Suppressor macrophage treated with lipopolysaccharide for 1 hour (primary cell): ENCODE measurements at places on chromosomes 6 and 20.

GRCh38 chr6:112155886-112156285, 68.5 kb downstream of the FAM229B start:
- DNase-seq = no peak

DNA sequence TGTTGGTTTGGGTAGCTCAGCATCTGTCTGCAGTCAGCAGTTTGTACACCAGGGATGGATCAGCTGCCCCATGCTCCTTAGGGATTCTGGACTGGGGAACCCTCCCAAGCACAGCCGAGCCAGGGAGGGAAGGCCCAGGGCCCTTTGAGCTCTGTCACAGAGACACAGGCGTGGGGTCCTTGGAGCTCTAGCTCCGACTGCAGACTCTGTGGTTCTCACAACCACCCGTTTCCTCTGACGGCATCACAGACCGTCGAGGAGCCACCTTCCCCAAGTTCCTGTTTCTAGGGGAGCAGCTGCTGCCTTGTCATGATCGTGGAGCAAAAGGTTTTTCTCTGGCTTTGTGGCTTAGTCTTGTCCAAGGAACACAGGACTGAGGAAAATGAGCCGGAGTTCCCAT, at the start of gene SLA2:
TSS of gene SLA2 (minus strand) at position 199 of the 400 bp plus-strand sequence. CDS start 4,861 bp downstream, outside the sequence.
- peak; percentile 73 for DNase-seq

DNA sequence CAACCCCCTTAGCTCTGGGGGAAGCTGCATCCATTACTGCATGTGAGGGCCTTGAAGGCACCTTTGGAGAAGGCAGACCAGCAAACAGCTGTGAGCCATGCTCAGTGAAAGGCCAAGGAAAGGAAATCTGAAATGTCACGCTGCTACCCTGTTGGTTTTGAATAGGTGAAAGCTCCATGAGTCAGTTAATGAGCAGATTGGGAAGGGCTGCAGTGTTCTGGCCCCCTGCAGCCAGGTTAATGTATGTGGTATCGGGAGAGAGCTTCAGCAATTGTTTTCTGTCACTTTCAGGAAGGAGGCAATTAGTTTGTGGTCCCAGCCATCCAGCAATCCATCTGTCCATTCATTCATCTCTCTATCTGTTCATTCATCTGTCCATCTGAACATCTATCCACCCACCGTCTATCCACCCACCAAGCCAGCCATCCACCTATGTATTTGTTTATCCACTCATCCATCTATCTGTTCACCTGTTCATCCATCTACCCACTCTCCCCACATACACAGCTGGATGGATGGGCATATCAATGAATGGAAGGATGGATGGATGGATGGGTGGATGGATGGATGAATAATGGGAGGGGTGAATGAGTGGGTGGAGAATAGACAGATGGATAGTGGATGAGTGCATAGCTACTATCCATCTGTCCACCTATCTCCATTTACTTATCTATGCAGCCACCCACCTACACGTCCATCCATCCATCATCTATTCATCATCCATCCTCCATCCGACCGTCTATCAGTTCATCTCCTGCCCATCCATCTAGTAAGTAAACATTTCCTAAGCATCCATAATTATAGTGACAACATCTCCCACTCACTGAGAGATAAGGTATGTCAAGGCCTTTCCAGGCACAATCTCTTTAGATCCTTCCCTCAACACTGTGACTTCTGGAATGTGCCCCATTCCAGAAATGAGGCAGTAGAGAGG, 16.0 kb downstream of the PCK1 start:
- DNase-seq = no peak

DNA sequence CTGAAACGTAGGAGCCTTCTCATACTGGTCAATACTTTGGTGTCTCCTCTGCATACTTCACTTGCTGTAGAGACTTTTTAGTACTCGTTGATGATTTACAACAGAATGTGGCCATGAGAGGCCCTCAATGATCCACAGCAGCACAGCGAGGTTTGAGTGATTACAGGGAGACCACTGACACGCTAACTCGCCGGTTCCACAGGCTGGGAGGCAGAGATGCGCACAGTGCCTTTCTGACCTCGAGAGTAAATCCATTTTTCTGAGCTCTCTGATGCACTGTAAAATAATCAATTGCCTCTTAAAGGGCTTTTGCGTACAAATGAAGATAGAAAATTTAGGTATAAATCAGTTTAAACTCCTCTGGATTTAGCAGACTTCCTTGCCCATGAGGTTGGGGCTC, 56.2 kb upstream of the TBC1D7 start:
- DNase-seq = no peak

DNA sequence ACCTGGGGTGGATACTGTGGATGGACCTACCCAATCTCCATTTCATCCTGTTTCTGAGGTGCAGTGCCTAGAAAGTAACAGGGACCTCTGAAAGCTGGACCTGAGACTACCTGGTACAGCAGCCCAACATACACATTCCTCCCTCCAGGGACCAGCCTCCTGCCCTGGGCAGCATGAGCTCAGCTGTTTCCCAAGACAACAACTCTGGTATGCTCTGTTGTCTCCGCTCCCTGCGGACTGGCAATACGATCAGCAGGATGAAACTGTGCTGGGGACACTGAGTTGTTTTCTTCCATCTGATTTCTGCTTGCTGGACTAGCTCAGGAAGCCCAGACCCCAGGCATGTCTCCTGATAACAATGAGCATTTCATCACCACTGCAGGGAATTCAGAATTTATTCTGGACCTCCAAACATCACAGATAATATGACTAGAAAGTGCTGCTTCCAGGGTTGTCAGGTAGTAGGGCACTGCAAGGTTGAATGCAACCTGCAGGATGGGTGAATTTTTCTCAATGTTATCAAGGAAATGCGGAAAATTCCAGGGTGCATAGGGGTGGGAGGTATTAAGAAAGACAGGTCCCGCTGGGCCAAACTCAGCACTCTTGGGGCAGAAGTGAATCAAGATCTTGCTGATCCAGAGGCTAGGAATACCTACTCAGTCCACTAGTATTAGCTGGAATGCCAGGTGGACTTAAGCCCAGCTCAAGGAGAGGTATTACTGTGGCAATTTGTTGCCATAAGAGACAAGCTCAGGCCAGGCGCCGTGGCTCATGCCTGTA, 38.9 kb upstream of the SLC4A11 start:
- no peak for DNase-seq

DNA sequence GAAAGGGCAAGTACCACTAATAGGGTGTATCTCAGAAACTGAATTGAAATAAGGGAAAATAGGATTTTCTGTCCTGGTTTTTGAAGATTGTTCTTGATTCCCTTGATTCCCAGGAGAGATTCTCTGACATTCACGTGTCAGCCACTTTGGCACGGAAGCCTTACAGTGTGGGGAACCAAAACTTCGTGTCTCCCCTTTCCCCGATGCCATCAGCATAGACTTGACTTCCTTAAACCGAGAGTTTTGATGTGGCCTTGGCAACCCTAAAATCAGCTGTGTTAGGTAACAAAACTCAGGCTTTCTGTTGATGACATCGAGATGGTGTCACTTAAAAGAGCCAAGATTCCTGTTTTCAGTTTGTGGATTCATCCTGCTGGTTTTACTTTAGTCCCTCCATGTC, 7.5 kb downstream of the HMGN4 start:
- DNase-seq = peak; percentile 77

DNA sequence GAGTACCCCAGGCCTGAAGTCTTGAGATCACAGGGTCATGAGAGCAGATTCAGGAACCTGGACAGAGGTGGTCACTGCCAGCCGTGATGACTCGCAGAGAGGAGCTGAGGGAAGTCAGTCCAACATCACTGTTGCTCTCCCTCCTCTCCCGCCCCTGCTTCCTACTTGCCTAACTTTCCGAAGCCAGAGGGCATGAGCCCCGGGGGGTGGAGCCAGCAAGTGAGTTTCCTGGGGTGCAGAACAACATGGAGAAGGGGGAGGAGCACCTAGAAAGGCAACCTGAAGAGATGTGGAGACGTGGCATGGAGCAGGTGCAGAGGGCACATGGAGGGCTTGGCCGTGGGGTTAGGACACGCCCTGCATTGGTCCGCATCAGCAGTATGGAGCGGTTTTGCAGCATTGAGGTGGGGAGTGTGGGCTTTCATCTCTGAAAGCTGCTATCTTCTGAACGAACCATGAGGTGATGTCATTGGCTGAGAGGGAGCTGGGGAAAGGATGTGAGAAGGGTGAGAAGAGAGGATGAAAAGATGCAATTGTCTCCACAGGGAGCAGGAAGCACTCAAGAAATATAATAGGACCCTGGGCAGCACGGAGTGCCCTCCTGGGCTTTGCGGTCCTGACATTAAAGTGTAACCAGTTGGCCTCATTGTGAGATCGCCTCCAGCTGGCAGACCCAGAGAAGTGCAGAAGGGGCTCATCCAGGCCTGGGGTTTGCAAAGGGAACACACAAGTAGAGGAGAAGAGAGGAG, 25.0 kb downstream of the GDAP1L1 start:
- DNase-seq = no peak

GRCh38 chr20:19749618-19750071, 8.4 kb upstream of the RIN2 start:
- no peak for DNase-seq

- no peak for DNase-seq
Measured at GRCh38 chr6:137519629-137520176, 25.5 kb upstream of the OLIG3 start.

- no peak for DNase-seq
Measured at GRCh38 chr6:168518867-168519266, 77.9 kb downstream of the SMOC2 start.

DNA sequence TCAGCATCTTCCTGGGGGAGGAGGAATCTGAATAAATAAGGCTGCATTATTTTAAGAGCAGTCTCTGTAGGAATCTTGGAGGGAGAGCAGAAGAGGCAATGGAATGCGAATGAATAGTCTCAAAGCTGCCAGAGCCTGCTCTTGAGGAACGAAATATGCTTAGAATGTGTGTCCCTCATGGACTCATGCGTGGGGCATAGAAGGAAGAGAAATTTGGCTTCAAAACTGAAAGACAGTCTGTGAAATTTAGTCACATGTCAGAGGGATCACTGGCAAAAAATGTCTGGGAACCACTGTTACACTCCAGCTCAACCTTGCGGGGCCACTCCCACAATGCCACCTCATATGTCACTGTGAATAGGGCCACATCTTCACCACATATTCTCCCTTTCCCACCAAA, 95.5 kb downstream of the GJA10 start:
- no peak for DNase-seq

GRCh38 chr6:114816678-114817077, 473.9 kb upstream of the HS3ST5 start:
- DNase-seq = no peak

- DNase-seq = no peak
Measured at GRCh38 chr6:119671105-119671504, 321.5 kb upstream of the MAN1A1 start.

- peak; percentile 65 for DNase-seq
Measured at GRCh38 chr6:132798869-132799538, 567 bp upstream of the SLC18B1 start.

DNA sequence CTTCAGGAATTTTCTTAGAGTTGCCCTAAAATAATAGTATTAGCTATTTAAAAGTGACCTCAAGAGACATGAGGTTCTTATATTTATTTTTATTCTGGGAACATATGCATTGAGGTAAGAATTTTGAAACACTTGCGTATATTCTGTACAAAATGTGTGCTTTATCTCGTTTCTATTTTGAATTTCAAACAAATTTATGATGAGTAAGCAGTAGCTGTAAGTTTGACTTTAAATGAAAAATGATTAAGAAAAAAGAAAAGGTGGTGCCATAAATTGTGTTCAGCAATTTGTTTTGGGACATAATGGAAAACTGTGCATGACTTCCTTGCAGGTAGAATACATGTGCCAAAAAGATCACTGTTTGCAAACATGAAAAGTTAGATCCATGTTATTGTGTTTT, 433.1 kb upstream of the PLCB4 start:
- DNase-seq = no peak

GRCh38 chr20:22555791-22556564, 28.4 kb downstream of the FOXA2 start:
- no peak for DNase-seq

- no peak for DNase-seq
Measured at GRCh38 chr6:134593442-134593841, 275.5 kb upstream of the SGK1 start.

- peak; percentile 75 for DNase-seq
Measured at GRCh38 chr6:113449051-113449450, 408.1 kb upstream of the MARCKS start.

DNA sequence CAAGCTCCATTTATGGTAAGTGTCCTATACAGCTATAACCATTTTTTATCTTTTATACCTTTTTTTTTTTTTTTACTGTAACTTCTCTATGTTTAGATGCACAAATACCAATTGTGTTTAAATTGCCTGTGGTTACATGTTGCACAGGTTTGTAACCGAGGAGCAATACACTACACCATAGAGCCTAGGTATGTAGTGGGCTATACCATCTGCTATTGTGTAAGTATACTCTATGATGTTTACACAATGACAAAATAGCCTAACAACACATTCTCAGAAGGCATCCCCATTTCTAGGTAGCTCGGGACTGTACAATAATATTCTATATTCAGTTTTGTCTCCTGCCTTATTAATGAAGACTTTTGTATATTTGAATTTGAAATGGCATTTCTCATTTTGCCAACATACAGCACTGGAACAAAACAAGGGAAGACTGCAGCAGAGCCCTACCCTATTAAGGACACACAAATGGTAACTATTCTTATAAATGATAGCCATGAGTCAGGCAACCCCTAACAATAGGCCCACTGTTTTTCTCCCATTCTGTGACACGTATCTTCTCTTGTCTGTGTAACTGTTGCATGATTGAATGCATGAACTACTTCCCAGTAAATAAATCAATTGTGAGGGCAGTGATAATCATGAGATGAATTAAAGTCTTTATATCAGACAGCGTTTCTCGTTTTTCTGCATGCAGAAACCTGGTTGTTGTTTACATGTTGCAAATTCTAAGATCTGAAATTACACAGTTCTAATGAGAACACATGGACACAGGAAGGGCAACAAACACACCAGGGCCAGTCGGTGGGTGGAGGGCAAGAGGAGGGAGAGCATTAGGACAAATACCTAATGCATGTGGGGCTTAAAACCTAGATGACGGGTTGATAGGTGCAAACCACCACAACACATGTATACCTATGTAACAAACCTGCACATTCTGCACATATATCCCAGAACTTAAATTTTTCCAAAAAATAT, 173.9 kb downstream of the EPM2A start:
- DNase-seq = no peak

DNA sequence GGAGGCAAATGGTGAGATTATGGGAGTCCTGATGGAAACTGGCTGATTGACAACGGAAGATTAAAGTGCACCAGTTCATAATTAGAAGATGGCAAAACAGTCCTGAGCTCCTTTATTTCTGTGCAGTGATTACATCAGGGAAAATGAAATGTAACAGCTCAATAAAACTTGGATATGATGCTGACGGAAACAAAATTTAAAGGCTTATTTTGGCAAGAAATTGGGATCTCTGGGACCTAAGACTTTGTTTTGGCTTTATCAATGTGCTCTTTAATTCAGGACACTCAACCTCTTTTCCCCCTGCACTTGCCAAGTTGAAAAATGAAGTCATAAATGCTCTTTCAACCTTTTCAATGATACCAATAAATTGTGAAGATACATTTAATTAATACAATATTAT, 226.8 kb downstream of the C6orf118 start:
- no peak for DNase-seq

DNA sequence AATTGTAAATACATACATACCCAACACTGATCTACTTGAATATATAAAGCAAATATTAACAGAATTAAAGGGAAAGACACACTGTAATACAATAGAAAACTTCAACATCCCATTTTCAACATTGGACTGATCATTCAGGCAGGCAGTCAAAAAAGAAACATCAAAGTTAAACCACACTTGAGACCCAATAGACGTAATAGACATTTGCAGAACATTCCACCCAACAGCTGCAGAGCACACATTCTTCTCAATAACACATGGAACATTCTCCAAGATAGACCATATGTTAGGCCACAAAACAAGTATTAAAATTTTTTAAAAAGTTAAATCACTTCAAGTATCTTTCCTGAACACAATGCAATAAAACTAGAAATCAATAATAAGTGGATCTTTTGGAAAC, 698.2 kb downstream of the COL12A1 start:
- no peak for DNase-seq
